Spinal cord (tissue), 10 donors: ENCODE measurements at places on chromosomes 5 and 9. TPM values are rescaled to one million over a fixed set of nuclear protein-coding genes. Genes with fewer than 3 reads are reported as not detected.

GRCh38 chr5:33611877-33612276, 171.1 kb downstream of the TARS1 start:
- H3K27me3 ChIP-seq, result no peaks in the 10 kb centered on the region
- H3K36me3 ChIP-seq, result no peaks in the 10 kb centered on the region
- H3K27ac ChIP-seq, result no peak overlapping the region
- no peaks in the 10 kb centered on the region for H3K4me1 ChIP-seq
- no peak for DNase-seq

Gene UGT3A2
- total RNA-seq, result 2.0 TPM

Gene SPINK4
- not detected for total RNA-seq

- DNase-seq, result no peak
- peaks cover 3% of the 10 kb centered on the region for H3K36me3 ChIP-seq
- H3K4me1 ChIP-seq, result no peaks in the 10 kb centered on the region
Measured at GRCh38 chr5:154829589-154830218, 20.7 kb downstream of the FAXDC2 start.

DNA sequence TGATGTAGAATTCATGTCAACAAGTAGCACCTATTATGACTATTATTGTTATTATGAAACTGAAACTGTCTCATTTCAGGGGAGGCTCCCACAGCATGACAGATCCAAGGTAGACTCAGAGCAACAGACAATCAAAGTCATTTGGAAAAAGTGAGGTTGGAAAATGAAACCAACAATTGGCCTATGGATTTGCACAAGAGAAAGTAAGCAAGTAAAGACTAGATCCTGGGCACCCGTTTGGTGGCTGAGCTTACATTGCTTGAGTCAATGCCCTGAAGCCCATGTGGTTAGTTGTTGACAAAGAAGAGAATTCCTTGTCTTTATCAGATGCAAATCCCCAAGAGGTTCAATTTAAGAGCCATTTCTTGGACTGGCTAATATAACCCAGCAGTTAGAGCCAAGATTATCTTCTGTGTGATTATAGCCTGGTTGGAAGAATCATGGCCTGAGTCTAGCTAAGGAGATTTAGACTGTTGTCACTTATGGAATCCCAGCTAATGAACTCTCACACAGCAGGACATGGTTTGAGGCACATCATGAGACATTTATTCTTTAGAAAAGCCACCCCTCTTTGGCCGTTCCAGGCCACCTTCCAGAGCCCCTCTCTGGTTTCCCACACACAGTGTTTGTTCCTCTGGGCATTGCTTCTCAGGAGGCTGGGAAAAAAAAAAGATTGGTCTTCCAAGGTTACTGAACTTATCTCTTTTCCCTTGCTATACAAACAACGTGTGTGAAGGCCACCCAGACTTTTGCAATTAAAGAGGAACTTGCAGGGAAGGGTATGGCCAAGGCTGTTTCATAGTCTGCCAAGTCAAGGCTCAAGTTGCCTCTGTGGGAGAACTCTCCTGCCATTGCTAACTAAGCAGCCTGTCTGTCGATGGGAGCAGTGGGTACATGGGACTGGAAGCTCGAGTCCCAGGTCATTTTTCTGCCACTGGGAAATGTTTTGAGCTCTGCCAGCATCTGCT, 399.5 kb downstream of the ENC1 start:
- no peak for DNase-seq
- H3K27ac ChIP-seq, result no peak overlapping the region

Gene INSYN2B
- 5.3 TPM for total RNA-seq

DNA sequence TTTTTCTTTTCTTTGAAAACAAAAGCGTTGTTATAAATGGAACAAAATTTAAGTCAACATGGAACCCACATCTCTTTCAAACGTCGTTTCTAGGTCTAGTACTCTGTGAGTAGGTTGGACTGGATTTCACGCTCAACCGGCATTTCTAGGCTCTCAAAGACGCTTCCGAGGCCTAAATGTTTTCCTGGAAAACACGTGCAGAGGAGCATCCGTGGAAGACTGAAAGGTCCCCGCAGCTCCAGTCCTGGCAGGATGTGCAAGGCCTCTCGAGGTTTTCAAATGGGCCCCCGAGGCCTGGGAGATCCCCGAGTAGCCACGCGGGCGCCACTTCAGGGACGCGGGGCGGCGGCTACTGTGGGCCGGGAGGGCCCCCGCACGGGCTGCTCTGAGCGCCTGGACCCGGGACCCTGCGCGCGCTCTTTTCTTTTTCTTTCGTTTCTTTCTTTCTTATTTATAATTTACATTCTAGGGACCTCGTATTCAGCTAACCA, 4.2 kb upstream of the IRX2 start:
- DNase-seq, result no peak
- H3K27ac ChIP-seq, result no peak overlapping the region
- H3K4me3 ChIP-seq, result peak overlapping the region; percentile 14
- peaks cover 79% of the 10 kb centered on the region for H3K27me3 ChIP-seq
- H3K4me1 ChIP-seq, result peaks cover 47% of the 10 kb centered on the region

DNA sequence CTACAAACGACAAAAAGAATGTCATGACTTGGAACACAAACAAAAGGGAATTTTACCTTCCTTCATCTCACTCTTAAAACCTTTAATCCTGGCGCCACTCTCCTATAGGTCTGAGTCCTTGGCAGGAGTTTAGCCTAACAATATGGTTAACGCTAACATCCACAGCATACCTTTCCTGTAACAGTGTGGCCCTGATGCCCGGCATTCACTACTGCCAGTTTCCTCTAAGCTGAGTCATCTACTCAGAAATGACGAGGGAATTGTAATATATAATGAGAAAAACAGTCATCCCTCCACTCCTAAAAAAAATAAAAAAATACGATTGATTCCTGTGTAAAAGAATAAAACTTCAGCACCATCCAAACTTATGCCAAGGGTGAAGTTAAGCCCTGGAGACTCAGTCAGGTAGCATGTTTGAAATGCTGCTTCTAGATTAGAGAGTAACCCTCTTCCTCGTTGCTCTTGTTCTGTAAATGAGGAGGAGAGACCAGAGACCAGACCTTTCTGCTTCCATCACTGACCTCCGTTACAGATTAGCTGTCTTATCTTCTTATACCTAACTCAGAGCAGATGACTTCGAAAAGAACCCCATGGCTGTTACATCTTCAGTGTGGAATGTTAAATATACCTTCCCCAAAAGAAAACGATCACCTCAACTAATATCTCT, 37.4 kb downstream of the CCDC125 start:
- no peaks in the 10 kb centered on the region for H3K4me1 ChIP-seq
- no peaks in the 10 kb centered on the region for H3K36me3 ChIP-seq

Gene ACTBL2
- total RNA-seq, result not detected
